ENCODE measurements at places on chromosomes 5 and 9.

DNA sequence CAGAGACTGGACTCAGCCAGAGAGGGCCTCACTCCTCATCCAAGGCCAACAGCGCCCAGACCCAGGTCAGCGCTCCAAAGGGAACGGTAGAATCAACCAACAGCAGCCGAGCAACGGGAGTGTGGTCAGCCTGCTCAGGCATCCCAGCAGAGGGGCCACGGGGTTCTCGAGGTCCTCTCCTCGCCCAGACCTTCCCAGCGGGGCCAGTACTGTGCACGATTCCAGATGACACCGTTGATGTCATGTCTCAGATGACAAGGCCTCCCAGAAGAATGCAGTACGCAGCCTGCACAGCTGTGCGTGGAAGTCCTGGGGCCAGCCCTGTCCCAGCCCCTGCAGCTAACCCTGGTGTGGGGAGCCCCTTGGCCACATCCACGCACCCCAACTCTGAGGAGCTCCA is 141.0 kb upstream of the PPP1R26 start:
- DNase-seq: no peak

- DNase-seq: no peak
Measured at GRCh38 chr5:73419117-73419464, 29.5 kb downstream of the FOXD1 start.

DNA sequence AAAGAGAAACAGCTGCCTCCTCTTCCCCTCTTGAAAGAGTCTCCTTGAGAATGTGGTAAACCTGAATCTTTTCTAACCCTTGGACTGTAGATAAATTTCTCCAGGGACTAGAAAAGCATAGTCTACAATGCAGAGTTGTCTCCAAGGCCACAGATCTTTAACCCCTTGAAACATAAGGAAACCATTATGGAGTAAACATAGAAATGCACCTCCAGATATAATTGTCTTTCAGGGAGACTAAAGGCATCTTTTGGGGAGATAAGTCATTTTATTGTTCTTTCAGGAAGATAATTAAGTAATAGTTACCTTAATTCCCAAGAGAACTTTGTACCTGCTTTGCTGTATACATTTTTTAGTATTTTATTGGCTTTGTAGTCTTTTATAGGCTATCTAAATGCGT is 373.6 kb upstream of the GRIA1 start:
- DNase-seq: no peak

- no peak for DNase-seq
Measured at GRCh38 chr9:7816021-7816420, 16.4 kb upstream of the DMAC1 start.

DNA sequence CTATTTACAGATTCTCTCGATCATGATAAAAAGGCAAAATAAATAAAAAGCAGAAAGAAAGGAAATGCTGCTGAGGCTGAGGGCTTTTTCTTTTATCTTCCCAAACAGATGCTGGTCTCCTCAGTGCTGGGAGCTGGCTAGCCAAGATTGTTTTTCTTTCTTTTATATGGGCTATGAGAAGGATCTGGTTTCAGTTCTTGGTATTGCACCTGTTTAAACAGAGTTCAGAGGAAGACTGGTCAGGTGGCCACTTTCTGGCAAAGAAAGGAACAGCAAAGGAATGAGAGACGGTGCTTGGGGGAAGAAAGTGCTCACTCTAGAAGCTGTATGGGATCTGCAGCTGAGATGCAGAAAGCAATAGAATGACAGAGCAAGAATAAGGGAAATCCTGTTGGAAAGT is 88.9 kb downstream of the SLF1 start:
- no peak for DNase-seq

- no peak for DNase-seq
Measured at GRCh38 chr9:123039617-123040219, 6.3 kb downstream of the GPR21 start.

GRCh38 chr9:31325778-31326177 is 1058.7 kb upstream of the ACO1 start:
- DNase-seq: no peak

All from stimulated activated CD4-positive, alpha-beta T cell treated with anti-CD3 and anti-CD28 coated beads, Interleukin-4, amount 100 ng/mL, for 24 hours (primary cell).